ENCODE measurements at places on chromosomes 12 and 14. TPM values are rescaled to one million over a fixed set of nuclear protein-coding genes. Genes with fewer than 3 reads are reported as not detected.

The SOAT2 gene
- total RNA-seq: 0.48 TPM

The AQP6 gene
- total RNA-seq: not detected

The USP44 gene
- 7.1 TPM for total RNA-seq

The LRRC9 gene
- total RNA-seq: not detected

The LIMA1 gene
- total RNA-seq: 95.4 TPM

The C14orf39 gene
- not detected for total RNA-seq

The P2RX7 gene
- total RNA-seq: 4.3 TPM

GRCh38 chr12:68532204-68532886, 78.4 kb upstream of the RAP1B start:
- no peak for DNase-seq

- DNase-seq: no peak
Observed at GRCh38 chr12:52087961-52088820, 8.7 kb downstream of the SMIM41 start.

DNA sequence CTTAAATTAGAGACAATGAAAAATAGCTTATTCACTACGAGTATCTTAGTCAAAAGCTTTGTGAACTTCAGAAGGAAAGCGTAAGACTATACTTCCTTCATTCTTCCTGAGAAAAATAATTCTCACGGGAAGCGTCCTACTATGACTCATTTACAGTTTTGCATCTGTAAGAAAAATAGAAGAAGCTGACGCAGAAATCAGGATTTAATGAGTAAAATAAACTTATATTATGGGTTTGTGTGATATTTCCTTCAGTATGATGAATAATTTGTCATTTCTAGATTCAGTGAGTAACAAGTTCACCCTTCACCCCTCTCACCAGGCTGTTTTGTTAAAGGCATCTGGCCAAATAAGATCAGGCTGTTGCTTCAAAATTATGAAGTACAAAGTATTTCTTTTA, 17.8 kb upstream of the PDE3A start:
- DNase-seq: no peak

DNA sequence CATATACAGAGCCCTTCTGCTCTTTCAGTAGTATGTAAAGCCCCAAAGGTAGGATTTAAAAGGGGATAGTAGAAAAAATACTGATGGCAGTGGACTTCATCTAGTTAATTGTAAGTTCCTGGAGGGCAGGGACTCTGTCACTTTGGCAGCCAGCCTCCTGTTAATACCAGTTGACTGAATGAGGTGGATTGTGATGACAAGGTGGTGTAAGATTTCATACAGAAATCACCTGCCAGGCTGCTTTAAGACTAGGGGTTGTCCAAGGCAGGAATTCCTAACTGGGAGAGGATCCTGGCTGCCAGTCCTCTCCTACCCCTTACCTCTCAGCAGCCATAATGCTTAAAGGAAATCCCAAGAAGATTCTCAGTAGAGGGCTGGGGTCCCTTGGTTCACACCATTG, 7.3 kb downstream of the DYRK2 start:
- no peak for DNase-seq

GRCh38 chr12:22409377-22410164, 75.1 kb upstream of the ST8SIA1 start:
- no peak for DNase-seq

DNA sequence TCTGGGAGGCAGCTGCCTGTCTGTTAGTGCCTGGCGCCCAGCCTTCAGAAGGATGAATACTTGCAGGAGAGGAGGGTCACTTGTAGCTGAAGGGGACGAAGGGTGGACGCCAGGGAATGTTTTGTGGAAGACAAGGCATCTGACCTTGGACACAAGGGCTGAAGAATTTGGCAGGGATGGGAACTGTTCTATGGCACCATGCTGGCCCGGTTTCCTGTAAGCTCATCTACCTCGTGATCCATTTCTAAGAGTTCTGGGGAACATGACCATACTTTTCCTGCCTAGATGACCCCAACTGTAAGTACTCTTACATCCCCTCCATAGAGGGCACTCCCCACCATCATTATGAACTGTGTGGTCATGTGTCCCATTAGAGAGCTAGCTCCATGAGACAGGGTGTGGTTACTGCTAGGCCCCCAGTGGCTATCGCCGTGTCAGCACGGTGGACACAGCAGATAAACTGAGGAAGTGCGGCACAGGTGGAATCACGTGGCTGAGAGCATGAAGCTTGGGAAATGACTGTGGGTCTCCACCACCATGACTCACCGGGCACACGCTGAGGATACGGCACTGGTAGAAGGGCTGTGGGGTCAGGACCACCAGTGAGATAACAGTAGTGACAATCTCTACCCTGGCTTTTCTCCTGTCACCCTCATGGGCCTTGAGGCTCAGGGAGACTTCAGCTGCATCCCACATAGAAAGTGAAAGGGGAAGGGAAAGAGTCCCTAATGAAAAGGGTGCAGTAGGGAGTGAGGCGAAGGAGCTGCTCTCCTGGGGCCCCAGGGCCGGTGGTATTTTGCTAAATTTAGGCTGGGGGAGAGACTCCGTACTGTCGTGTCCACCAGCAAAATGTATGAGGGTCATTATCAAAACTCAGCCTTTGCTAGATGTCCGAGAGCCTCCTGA, 252.6 kb downstream of the FOXN3 start:
- no peak for DNase-seq

GRCh38 chr14:92914087-92914656, 8.8 kb upstream of the CHGA start:
- DNase-seq: no peak

DNA sequence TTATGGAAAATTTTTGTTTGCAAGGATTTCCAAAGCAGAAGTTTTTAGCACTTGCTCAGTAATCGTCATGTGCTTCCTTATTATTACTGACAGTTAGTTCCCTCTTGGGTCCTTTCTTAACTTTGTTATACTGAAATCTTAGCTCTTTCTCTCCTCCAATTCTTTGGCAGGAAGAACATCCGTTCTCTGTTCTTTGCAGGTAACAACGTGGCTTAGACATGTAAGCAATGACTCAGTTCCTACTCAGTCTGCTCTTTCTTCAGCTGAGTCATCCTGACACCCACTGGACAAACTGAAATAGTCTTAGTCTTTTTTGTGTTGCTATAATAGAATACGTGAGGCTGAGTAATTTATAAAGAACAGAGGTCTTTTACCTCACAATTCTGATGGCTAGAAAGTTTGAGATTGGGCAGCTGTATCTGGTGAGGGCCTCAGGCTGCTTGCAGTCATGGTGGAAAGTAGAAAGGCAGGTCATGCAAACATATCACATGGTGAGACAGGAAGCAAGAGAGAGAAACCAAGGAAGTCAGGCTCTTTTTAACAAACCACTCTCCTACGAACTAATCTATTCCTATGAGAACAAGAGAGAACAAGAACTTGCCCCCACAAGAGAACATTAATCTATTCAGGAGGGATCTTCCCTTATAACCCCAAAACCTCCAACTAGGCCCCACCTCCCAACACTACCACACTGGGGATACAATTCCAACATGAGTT, 49.2 kb downstream of the TESPA1 start:
- peak; percentile 50 for DNase-seq

DNA sequence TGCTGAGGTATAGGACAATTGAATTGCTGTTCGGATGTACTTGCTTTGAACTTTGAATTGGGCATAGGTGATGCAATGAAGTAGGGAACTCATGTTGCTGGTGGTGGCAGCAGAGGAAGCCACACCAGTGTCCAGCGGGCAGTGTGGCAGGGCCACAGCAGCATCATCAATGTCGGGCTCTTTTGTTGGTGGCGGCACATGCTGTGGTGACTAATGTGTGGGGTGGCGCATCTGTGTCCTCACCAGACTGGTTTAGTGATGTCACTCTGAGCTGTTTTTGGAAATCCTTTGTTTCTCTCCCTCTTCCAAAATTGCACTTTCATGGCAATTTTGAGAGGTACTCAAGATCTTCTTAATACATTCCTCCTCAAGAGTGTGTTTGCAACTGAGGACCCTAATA, 187.6 kb downstream of the ETNK1 start:
- no peak for DNase-seq

DNA sequence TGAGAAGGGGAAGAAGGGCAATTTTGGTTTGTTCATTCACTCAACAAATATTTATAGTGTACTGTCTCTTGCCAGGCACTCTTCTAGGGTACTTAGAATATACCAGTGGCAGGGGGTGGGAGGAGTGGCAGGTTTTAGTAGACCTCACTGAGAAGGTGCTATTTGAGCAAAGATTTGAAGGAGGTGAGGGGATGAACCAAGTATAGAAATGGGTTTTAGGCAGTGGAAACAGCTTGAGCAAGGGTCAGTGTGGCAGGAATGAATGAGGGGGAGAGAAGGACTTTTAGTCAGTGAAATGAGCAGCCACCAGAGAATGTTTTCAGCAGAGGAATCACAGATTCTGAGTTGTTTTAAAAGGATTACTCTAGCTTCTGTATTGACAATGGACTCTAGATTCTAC, 2.3 kb downstream of the PRIM1 start:
- DNase-seq: no peak

DNA sequence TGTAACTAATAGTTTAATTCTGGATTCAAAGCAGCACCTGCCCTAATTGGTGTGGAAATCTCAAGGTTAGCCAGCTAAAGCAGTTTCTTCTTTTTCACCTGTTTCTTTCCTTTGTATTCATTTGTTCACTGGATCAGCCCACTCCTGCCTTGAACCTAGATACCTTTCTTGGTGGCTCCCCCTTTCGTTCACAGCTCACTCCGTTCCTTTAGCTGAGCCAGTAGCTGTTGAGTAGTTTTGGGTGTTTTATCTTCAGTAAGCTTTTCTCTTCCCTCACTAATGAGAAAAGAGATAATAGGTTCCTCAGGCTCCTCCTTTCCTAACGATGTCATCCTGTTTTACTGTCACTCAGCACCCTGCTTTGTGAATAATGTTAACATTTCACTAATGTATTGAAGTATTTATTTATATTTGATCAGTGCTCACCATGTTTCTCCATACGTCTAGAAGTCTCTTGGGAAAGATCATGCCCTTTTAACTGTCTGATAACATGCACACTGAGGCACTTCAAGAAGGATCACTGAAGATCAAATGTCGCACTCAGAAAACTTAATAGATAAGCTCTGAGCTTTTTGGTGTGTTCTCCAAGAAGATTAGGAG, 121.1 kb downstream of the TGFB3 start:
- DNase-seq: no peak

GRCh38 chr14:75926431-75927115, 55.2 kb downstream of the TGFB3 start:
- no peak for DNase-seq

DNA sequence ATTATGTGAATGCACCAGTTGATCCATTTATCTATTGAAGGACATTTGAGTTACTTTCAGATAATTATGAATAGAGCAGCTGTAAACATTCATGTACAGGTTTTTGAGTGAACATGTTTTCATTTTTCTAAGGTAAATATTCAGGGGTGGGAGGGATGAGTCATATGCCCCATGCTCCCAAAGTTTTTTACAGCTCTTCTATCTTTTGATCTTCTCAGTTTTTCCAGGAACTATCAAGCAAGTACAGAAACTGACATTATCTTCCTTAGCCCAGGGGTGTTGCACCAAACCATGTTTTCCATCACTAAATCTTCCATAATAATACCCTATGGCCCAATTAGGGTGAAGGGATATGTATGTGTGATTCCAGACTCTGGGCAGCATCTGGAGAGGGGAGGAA, 384.5 kb downstream of the EMP1 start:
- no peak for DNase-seq

GRCh38 chr12:50271724-50272247, 11.5 kb downstream of the LIMA1 start:
- no peak for DNase-seq

DNA sequence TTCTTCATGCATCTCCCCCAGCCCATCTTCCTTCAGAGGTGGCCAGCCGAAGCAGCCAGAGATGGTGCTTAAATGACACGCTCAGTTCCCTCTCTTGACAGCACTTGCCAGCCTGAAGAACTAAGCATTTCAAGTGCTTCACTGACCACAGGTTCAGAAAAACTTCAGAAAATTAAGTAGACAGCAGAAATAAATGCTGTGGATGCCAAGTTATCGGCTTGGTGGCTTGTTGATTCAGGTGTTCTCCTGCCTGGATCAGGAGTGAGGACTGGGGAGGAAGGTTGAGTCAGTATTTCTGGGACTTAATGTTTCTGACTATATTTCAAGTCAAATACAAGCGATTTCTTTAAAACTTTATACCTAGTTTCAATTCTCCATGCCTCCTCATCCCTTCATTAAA, 58.2 kb downstream of the CRACR2A start:
- no peak for DNase-seq

DNA sequence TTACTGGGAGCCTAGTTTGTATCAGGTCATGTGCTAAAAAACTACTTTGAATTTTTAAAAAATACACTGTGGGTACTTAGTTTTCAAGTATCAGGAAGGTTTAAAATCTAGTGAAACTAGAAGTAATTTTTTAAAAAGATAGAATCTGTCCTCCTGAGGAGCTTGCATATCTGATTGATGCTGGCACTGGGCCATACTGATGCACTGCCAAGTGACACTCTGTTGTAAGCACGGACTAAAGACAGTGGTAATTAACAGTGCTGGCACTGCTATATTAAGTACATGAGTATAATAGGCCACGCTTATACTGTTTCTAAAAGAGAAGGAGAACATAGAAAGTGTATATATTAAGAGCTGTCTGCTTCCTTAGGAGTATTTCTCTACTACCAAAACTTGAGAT, 10.0 kb upstream of the TBC1D30 start:
- no peak for DNase-seq

- DNase-seq: no peak
Observed at GRCh38 chr12:108750526-108750925, 19.2 kb upstream of the CORO1C start.

GRCh38 chr14:70052990-70053389, 135.8 kb downstream of the SLC8A3 start:
- DNase-seq: no peak

- no peak for DNase-seq
Observed at GRCh38 chr14:55117803-55118441, 11.1 kb upstream of the LGALS3 start.

GRCh38 chr12:103626498-103626897, 39.4 kb downstream of the STAB2 start:
- no peak for DNase-seq

DNA sequence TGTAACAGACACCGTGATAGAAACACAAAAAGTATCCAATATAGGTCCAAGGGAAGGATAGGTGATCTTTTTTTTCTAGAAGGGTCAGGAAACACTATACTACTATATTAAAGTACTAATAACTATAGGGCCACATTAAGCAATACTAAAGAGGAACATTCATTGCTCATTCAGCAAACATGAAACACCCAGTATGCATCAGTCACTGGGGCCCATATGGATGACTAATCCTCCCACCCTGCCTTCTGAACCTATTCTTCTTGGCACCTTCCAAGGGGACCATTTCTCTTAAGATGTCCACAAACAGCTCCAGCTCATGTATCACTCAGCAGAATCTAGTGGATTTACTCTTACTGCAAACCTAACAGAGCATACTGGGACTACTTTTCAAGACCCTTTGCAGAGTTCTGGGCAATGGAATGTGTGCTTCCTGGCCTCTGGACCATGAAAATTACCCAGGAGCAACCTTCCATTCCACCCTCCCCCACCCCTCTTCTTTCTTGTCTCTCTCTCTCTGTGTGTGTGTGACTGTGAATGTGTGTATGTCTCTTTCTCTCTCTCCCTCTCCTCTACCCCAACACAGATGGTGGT, 187.9 kb downstream of the EPS8 start:
- no peak for DNase-seq

Measured in CD8-positive, alpha-beta memory T cell (primary cell).